Activated CD8-positive, alpha-beta T cell treated with anti-CD3 and anti-CD28 coated beads, Interleukin-2, amount 10 ng/mL, durations not matched to agents 7 days and 5 days (primary cell): ENCODE measurements at places on chromosomes 11 and 22. TPM values are rescaled to one million over a fixed set of nuclear protein-coding genes. Genes with fewer than 3 reads are reported as not detected.

Gene OSM
- 140 TPM for total RNA-seq

Gene OR4D6
- not detected for total RNA-seq

Gene CNTN5
- not detected for total RNA-seq

Gene SLC22A25
- not detected for total RNA-seq

Gene FIBIN
- not detected for total RNA-seq

Gene HBG1
- total RNA-seq: not detected

Gene MIOX
- 0.40 TPM for total RNA-seq

Gene SYT12
- total RNA-seq: not detected

Gene IL10RA
- total RNA-seq: 210 TPM

Gene OR8K3
- total RNA-seq: not detected

Gene ACRV1
- not detected for total RNA-seq
